ENCODE measurements at places on chromosomes 6 and 20.

DNA sequence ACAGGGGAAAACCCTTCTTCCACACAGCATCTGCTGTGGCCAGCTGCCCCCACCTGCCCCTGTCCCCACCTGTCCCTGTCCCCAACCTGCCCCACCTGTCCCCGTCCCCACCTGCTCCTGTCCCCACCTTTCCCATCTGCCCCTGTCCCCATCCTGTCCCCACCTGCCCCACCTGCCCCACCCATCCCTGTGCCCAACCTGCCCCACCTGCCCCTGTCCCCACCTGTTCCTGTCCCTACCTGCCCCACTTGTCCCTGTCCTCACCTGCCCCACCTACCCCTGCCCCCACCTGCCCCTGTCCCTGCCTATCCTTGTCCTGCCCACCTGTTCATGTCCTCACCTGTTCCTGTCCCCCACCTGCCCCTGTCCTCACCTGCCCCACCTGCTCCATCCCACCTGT is 6.4 kb upstream of the MYT1 start:
- DNase-seq = no peak

GRCh38 chr6:52507557-52508260 is 69.2 kb downstream of the TRAM2 start:
- no peak for DNase-seq

- no peak for DNase-seq
These were observed 795.1 kb upstream of the HS3ST5 start for GRCh38 chr6:115137910-115138309.

- no peak for DNase-seq
These were observed 3.4 kb downstream of the ADA start for GRCh38 chr20:44648068-44648467.

GRCh38 chr6:63783096-63783495 is 147.5 kb downstream of the PHF3 start:
- no peak for DNase-seq

DNA sequence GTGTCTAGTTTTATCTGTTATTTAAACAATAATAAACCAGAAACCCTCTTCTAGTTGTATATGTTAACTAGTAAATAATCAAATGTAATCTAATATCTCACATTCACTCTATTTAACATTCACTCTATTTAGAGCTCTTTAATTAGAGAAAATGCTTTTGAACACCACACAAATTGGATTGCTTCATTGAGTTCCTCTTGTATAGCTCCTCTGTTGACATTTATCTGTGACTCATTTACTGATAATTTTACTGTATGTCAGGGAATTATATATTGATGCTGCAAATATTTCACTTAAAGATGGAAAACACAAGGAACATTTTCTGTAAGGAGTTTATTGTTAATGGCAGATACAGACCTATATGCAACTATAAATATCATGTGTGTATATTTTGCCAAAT is 594.6 kb downstream of the COL12A1 start:
- DNase-seq = no peak

- DNase-seq = no peak
These were observed 23.1 kb downstream of the PFDN4 start for GRCh38 chr20:54231036-54231435.

DNA sequence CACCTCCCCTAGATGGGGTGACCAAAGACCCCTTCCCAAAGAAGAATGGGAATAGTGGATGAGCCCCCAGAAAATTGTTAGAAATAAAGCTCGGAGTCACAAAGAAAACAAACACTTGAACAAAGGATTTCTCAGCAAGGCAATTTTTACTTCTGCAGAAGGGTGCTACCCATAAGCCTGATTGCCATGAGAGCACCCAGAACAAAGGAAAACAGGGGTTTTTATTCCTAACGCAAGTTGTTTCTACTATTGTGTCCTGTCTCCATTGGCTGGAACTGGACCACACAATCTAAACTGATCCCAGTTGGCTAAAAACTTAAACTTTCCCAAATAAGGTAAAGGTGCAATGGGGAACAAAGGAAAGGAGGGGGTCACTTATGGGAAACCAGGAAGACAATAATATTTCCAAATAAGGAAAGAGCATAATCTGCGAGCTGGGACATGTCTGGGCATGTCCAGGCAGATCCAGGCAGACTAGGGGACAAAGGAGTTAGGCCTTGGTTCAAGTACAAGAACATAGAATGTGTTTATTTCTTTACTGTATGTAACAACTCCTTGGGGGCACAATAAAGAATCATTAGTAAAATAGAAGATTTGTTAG is 20.0 kb downstream of the HLA-B start:
- no peak for DNase-seq

GRCh38 chr6:104418839-104419238 is 440.9 kb downstream of the HACE1 start:
- no peak for DNase-seq

DNA sequence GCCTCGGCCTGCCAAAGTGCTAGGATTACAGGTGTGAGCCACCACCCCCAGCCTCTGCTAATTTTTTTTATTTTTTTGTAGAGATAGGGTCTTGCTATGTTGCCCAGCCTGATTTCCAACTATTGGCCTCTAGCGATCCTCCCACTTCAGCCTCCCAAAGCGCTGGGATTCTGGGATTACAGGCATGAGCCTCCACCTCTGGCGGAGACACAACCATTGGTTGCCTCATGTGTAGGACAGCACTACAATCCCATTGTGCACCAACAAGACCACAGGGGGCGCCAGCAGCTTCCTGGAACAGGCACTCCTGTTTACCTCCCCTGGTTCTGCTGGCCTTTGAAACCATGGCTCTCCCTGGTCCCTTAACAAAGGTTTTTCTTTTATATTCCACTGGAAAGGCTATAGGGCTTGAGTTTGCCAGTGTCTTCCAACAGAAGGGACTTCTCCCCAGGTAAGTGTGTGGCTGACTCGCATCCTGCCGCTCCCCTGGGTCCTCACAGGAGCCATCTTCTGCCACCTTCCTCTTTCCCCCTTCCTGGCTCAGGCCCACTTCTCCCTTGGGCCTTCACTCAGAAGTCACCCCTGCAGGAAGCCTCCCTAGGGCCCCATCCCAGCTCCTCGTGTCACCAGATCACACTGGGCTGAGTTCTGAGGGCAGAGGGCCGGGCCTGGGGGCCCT is 39.2 kb upstream of the TLDC2 start:
- peak; percentile 23 for DNase-seq

GRCh38 chr6:168860987-168861386 is 392.7 kb downstream of the THBS2 start:
- DNase-seq = no peak

GRCh38 chr6:3077430-3077829 is 9.1 kb downstream of the RIPK1 start:
- no peak for DNase-seq

DNA sequence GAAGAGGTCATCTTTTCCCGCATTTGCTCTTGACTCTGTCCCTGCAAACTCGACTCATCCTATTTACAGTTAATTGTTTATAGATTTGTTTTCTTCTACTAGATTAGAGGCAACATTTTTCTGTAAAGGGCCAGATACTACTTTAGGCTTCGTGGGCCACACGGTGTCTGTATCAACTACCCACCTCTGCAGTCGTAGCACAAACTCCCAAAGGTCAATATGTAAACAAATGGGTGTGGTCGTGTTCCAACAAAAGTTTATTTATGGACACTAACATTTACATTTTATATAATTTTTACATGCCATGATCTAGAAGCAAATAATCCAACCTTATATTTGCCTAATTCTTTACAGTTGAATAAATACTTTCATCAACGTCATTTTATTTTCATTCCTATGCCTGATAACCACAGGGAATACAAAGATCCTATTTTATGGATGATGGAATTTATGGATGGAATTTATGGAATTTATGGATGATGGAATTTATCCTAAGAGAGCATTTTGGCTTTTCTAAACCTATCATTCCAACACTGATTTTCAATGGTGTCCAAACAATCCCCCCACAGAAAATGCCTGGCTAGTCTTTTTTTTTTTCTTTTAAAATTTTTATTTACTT is 232.8 kb downstream of the MYLK4 start:
- no peak for DNase-seq

GRCh38 chr6:79564636-79565035 is 27.4 kb upstream of the LCA5 start:
- DNase-seq = no peak

GRCh38 chr6:1599469-1599868 is 10.2 kb upstream of the FOXC1 start:
- no peak for DNase-seq

DNA sequence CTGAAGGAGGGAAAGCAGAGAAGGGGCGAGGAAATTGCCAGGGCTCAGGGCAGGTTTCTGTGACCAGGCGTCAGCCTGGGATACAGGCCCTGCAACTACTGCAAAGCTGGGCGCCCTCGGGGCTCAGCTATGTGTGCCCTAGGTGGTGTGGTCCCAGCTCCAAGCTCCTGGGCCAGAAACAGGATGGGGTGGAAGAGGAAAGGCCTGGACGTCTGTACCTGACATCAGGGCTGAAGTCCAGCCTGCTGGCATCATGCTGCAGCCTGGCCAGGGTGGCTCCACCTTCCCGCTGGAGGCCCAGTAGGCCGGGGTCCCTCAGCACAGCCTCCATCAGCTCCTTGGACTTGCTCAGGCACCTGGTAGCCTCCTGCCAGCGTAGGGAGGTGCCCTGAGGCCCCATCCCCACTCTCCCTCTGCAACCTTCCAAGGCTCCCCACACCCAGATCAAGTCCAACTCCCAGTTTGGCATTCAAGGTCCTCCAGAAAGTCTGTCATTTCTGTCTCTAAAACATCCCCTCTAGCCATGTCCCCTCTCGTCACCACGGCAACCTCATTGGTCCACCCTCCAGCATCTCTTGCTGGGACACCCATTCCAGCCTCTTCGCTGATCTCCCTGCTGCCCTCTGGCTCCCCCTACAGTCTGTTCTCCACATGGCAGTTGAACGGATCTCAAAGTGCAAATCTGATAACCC is 38.2 kb downstream of the KIAA1755 start:
- no peak for DNase-seq

- no peak for DNase-seq
These were observed 172.7 kb downstream of the BMP7 start for GRCh38 chr20:57093766-57094165.

GRCh38 chr6:36954262-36954931 is at the start of gene PI16:
TSS of gene PI16 (plus strand) at chr6:36954738. CDS start at chr6:36954761, 23 bp downstream.
- no peak for DNase-seq

DNA sequence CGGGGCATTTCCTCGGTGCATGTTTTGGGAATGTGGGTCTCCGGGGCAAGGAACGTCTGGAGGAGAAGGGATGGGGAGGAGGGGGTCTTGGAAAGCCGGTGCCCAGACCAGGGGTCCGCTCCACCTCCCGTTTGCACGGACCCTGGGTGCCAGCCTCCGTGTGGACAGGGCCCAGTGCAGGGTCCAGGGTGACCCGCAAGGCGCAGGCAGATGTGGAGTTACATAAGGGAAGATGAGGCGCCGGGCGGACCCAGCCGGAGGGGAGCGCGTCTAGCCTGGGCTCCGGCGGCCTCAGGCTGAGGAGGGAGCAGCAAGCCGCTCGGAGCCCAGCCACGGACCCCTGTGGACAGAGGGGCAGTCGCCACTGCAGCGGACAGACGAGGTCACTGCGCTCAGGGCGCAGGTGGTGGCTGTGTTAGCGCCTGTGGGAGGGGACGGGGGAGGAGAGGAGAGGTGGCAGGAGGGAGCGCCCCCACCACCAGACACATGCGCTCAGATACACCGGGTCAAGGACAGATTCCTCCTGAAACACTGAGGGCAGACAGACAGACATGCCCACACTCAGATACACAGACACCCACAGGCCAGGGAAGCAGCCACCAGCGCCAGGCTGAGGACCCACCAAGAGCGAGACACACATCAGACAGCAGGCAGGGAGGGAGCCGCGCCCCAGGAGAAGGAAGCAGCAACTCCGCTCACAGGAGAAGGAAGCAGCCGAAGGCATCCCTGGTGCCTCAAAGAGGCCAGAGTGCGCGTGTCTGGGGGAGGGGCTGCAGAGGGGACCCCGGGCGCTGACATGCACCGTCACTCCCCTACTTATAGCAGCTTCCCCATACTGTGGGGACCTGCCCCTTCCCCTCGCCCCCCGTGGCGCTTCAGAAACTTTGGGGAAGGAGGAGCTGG is 839 bp upstream of the HRH3 start:
- DNase-seq = no peak

DNA sequence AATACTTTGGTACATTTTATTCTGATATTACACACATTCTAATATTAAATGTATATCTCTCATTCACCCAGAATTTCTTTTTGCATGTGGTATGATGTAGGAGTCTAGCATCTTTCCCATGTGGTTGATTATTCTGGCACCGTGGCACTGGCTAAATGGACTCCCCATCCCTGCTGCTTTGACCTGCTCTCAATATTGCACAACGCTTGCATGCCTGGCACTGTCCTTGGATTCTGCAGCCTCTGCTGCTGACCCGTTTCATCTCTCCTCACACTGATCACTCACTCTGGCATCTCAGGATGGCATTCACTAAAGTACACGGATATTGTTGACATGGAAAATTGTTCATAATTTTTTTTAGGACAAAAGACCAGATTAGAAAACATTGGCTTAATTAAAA is 11.5 kb upstream of the DACT2 start:
- DNase-seq = no peak

GRCh38 chr6:11963756-11964500 is 48.2 kb upstream of the HIVEP1 start:
- no peak for DNase-seq

GRCh38 chr6:150592377-150592995 is 7.2 kb upstream of the PLEKHG1 start:
- DNase-seq = no peak

DNA sequence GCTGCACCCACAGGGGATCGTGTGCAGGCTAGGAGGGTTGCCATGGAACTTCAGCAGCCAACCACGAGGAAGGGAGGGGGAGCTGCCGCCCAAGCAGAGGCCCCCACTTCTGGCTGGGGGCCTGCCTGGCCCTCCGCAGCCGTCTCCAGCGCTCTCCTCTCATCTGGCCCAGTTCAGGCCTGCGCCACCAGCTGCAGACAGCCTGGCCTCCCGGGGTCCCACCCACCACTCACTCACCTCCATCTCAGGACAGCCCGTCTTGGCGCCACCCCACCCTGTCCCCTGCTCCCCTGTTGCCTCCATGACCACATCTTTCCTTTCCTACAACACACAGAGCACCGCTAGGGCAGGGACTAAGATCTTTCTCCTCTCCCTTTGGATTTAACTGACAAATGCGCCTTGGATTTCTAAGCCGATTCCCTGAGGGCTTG is 98.7 kb downstream of the ANKRD60 start:
- DNase-seq = no peak

DNA sequence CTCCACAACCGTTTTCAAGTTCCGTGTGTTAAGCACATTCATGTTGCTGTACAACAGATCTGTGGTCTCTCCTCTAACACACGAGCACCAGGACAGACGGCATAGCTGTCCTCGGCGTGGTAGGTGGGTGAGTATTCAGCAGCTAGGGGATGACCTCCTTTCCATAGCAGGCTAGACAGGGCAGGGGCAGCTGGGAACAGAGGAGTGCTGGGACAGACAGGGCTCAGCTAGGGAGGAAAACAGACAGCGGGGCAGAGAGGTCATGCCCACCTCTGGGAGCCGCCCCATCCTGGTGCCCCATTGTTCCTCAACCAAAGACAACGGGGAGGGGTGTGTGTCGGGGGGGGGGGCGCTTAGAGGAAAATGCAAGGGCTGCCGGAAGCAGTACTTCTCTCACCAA is 271.5 kb upstream of the FOXQ1 start:
- no peak for DNase-seq
